ENCODE measurements at places on chromosomes 1 and 21. TPM values are rescaled to one million over a fixed set of nuclear protein-coding genes. Genes with fewer than 3 reads are reported as not detected.

The SUCO gene
- total RNA-seq = 38.1 TPM

DNA sequence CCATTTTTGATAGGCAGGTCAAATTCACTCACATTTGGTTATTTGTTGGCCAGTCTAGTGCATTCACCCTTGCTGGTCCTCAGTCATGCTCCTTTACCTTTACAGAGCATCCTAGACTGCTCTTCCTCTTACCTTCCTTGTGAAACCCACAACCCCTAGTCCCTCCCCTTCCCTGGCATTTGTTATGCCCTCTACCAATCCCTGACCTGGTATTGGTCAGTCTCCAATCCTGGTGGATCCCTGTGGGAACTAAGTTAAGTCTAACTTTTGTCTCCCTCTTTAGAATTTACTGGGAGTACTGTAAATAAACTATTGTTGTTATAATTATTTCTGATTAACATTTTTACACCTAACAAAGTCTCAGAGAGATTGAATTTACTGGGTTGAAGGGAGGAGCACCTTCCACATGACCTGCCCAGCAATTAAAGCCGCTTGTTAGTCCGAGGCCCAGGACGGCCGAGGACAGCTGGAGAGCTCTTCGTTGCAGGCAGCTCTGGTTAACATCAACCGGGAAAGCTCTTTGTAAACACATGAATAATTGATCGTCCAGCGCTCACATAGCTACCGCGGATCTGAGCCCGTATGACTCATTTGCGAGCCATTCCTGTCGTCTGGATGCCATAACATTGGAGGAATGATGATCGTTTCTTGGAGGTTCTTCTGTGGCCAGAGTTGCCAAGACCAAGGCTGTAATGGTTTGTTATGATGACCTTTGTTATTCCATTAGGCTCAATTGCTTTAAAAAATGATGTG, 31.9 kb downstream of the MTARC1 start:
- peak; percentile 75 for DNase-seq

The FNDC10 gene
- 4.6 TPM for total RNA-seq

The MCM3AP gene
- total RNA-seq = 107 TPM

The TSPAN1 gene
- total RNA-seq = 137 TPM

The CFHR1 gene
- 0.75 TPM for total RNA-seq

GRCh38 chr1:4657960-4658541, 3.6 kb downstream of the AJAP1 start:
- DNase-seq = no peak

GRCh38 chr1:85321237-85321964, 45.0 kb upstream of the BCL10 start:
- no peak for DNase-seq

The RHBDL2 gene
- 5.6 TPM for total RNA-seq

The DNM3 gene
- 2.8 TPM for total RNA-seq

DNA sequence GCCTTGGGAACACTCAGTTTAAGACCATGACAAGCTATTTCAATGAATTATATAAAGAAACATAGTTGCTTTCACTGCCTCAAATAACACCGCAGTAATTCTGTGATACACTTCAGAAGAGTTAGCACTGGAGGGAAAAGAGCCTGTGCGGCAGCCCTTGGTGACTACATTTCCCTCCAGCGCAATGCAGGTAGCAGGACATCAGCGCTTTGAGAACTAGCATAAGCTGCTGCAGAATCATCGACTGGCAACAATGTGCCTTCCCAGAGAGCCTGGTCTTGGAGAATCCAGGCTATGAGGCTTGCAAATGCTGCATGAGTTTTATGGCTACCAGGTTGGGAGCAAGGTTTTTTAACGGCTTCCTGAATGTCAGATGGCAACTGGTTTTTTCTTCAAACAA, 7.5 kb downstream of the NRIP1 start:
- DNase-seq = no peak

DNA sequence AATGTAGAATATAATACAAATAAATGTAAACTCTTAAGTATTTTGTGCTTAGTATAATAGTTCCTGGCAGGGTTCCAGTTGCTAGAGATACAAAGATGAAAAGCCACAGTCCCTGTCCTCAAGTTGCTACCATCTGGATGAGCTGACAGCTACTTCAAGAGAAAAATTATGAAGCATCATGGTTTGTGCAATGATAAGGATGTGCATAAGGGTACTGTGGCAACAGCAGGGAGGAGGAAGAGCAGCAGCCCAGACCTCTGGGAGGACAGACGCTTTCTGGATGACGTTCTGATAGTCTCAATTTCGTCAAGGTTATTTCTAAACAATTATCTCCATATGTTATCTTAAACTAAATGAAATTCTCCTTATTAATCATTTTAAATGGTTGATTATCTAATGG, 198.9 kb downstream of the NTNG1 start:
- DNase-seq = no peak

The OR10Z1 gene
- total RNA-seq = not detected

GRCh38 chr1:187691439-187691838, 862.7 kb downstream of the PLA2G4A start:
- no peak for DNase-seq

DNA sequence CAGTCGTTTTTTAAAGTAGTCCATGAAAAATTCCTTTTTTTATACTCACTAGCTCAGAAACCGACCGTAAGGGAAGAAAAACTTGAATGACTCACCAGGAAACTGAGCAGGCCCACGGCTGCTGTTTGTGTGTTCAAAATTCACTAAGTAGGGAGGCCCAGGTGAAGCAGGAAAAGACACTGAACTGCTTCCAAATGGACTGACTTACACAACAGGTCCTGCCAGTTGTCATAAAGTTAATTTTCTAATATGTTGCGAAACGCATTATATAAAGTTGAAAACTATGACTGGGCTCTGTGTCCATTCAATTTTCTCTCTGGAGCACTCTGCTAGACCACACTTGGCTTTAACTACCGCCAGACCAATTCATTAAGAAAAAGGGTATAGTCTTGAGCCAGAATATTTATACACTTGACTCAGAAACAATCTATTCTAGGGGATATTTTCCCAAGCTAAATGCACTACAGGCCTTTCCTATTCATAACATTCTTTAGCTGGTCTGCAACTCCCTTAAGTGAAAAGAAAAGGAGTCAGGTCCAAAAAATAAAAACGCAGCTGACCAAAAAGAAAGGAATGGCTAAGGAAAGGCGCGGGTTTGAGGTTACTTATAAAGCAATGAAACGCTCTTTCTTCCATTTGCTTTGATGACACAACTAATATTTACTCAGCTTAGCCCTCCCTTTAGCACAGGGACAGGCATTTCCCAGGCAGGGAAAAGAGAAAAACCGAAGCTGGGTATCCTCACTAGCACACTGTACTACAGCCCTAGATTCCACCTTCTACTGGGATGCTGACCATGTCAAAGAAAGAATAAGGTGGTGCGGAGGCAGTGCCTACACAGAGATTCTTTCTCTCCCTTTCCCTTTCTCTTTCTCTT, 306.3 kb upstream of the ESRRG start:
- peak; percentile 63 for DNase-seq

- no peak for DNase-seq
Observed at GRCh38 chr1:170471398-170472053, 60.4 kb upstream of the GORAB start.

GRCh38 chr1:42983693-42984092, 25.0 kb upstream of the SLC2A1 start:
- DNase-seq = no peak

Data from mucosa of gallbladder (tissue), 1 donor.